Adrenal gland (tissue), 19 donors: ENCODE measurements at places on chromosomes 13 and 19. TPM values are rescaled to one million over a fixed set of nuclear protein-coding genes. Genes with fewer than 3 reads are reported as not detected.

The MISP gene
- not detected for total RNA-seq

DNA sequence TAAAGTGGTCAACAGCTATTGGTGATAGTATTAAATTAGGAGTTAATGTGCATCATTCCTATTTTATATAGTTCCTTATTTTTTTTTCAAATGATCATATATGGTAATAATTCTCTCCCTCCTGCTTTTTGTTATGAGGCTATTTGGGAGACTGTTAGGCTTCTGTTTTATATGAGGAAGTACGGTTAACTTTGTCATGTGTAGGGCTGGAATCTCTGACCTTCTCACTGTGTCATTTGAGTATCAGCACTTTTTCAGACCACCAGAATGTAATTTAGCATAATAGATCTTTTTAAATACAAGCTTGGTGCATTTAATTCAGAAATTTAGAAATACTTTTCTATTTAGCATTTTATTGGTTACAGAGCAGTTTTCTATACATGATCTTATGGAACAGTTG lies 7.7 kb downstream of the DGKH start:
- no peak for DNase-seq

- DNase-seq = no peak
Observed at GRCh38 chr13:38900188-38900587, 90.4 kb downstream of the STOML3 start.

DNA sequence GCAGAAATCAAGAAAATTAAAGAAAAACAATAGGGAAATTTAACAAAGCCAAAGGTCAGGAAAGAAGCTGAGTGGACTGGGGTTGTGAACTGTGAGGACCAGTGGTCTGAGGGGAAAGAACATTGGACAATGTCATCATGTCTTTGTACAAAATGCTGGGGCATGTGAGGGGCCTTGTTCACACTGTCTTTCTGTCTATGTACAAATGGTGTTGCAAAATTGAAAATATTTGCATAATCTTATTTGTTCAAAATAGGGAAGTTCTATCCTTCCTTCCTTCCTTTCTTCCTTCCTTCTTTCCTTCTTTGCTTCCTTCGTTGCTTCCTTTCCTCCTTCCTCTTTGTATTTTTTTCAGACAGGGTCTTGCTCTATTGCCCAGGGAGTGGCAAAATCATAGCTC lies 79.2 kb upstream of the SCEL start:
- DNase-seq = no peak

DNA sequence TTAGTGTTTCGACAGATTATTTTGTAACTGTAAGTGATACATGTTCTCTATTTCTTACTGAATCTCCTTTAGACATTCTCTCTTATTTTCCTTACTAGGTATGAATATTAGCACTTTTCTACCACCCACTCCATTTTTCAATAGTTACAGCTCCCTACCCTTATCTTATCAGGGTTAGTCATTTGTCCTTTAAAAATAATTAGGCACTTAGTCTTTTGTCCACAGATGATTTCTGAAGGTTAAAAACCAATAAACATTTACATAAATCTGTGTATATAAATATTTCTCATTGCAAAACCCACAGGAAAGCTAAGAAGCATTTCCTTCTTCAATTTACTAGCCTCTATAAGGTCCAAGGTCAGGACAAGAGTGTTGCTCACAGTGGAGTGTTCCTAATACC lies 624.1 kb upstream of the MIR17HG start:
- no peak for DNase-seq
